ENCODE measurements at places on chromosomes 3 and 15. TPM values are rescaled to one million over a fixed set of nuclear protein-coding genes. Genes with fewer than 3 reads are reported as not detected.

The CHRM5 gene
- total RNA-seq = not detected

The RBP2 gene
- total RNA-seq = not detected

The ZNF445 gene
- 14.5 TPM for total RNA-seq

The ALG1L2 gene
- not detected for total RNA-seq

The BHLHE40 gene
- total RNA-seq = 71.9 TPM
